Tongue (tissue), 3 donors: ENCODE measurements at places on chromosomes 7 and 10.

GRCh38 chr10:97307441-97307840 lies 11.6 kb upstream of the FRAT1 start:
- no peak for DNase-seq

GRCh38 chr7:73823873-73824592 lies 6.8 kb upstream of the CLDN4 start:
- no peak for DNase-seq

- no peak for DNase-seq
These were observed 40.3 kb downstream of the AGAP3 start for GRCh38 chr7:151126491-151127137.

DNA sequence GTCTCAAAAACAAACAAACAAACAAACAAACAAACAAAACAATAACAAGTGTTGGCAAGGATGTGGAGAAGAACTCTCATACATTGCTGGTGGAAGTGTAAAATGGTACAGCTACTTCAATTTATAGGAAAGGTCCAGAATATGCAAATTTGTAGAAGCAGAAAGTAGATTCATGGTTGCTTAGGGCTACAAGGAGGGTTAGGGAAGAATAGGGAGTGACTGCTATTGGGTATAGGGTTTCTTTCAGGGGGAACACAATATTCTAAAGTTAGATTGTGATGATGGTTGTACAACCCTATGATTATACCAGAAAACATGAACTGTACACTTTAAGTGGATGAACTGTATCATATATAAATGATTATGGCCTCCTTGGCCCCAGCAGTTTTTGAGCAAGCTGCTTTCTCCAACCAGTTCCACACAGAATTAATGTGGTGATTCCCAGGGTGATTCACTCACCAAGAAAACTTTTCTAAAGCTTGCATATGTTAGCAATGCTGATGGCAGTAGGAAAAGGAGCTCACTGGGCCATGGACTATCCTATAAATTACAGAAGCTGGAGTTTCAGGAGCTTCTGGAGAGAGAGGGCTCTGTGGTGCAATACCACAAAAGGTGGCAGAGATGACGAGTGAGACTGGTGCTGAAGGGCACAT lies 52.8 kb upstream of the KCNIP2 start:
- no peak for DNase-seq

- peak; percentile 91 for DNase-seq
These were observed 32.0 kb upstream of the HABP2 start for GRCh38 chr10:113520690-113521474.

- DNase-seq = no peak
These were observed 228.2 kb downstream of the PTEN start for GRCh38 chr10:88091490-88092061.

GRCh38 chr10:70139151-70139996 lies 6.7 kb upstream of the AIFM2 start:
- DNase-seq = no peak

- DNase-seq = no peak
These were observed 460.5 kb upstream of the GHITM start for GRCh38 chr10:83678850-83679249.

DNA sequence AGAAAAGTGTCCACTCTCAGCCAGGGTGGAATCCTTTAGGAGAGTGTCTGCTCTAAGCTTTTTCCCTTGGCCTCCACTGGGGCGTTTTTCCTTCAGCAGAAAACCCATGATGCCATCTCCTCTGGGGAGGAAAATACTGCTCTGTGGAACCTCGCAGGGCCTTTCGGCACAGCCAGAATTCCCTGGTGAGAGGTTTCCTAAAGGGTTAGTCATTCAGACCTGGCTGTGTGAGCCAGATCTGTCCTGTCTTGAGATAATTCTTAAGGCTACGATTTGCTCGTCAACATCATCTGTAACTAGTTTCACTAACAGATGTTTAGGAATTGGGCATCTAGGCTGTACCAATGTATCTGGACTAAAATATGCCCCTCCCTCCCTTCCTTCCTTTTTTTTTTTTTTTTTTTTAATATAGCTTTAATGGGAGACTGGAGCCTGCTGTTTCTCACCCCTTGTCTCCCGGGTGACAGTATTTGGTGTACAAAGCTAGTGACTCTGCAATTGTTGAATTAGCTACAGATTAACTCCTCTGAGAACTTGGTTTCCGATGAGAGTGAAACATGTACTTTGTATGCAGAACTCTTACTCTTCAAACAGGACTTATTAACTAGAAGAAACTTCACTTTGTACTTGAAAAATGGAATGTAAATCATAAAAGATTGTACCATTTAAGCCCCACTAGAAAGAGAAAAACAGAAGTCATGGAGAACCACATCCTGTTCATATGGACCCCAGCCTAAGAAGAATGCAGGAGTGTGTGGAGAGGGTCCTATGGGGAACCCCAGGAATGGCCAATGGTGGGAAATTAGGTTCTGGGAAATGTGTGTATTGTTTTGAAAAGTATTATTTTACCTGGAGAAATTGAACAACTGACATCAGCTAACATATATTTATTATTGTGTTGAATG lies 230.9 kb downstream of the CAMK1D start:
- DNase-seq = no peak

- DNase-seq = no peak
These were observed 8.9 kb upstream of the CDK1 start for GRCh38 chr10:60769406-60769805.

- DNase-seq = no peak
These were observed 144.5 kb upstream of the NFE2L3 start for GRCh38 chr7:26007510-26007909.

DNA sequence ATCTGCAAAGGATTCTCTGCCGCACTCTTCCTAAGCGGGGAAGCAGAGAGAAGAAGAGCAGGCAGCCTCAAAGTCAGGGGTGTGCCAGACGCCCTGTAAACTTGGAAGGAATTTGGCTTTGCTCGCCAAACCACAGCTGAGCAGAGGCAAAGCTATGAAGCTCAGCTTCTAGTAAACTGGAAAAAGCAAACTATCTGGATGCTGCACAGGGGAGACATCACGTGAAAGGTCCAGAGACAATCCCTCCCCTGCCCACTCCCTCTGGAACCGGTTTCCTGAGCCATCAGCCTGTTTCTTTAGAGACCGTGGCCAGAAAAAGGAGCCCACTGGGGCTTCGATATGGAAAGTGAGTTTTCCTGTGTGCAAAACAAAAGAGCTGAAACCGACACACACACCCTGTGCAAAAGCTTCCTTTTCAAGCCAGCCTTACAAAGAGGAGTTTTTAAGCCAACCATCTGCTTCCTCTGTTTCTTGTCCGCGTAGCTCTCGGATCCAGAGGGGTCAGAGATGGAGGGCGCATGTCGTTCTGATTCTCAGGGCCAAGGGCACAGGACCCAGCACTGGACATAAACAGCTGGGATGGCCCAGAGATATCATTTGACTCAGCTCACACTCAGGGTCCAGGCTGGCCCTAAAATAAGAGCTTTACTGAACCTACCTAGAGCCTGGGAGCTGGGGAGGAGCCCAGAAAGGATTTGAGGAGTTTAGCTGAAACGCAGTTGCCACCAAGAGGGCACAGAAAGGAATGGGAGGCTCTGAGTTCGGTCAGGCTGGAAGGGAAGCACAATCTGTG lies 58.2 kb upstream of the DNAAF5 start:
- DNase-seq = peak; percentile 86
